ENCODE measurements at places on chromosomes 7 and 10. TPM values are rescaled to one million over a fixed set of nuclear protein-coding genes. Genes with fewer than 3 reads are reported as not detected.

HHEX gene
- 66.4 TPM for total RNA-seq

SPDYE2 gene
- total RNA-seq = not detected

KLF14 gene
- total RNA-seq = not detected

CUBN gene
- 14.9 TPM for total RNA-seq

C10orf95 gene
- total RNA-seq = not detected

HACD1 gene
- 24.0 TPM for total RNA-seq

CRHR2 gene
- not detected for total RNA-seq

SRRM3 gene
- total RNA-seq = 2.5 TPM

SYT15 gene
- 0.44 TPM for total RNA-seq

PTCD1 gene
- total RNA-seq = 5.8 TPM

FKBP6 gene
- not detected for total RNA-seq

AEBP1 gene
- total RNA-seq = 27.3 TPM

ACSM6 gene
- total RNA-seq = not detected

PITX3 gene
- not detected for total RNA-seq

RSPH10B gene
- 0.57 TPM for total RNA-seq

CLRN3 gene
- total RNA-seq = not detected

AGBL3 gene
- 1.6 TPM for total RNA-seq

UROS gene
- 37.4 TPM for total RNA-seq

ARPC1A gene
- 191 TPM for total RNA-seq

AP4M1 gene
- 16.4 TPM for total RNA-seq

NPTX2 gene
- total RNA-seq = 0.69 TPM

FOXP2 gene
- 8.6 TPM for total RNA-seq

CYREN gene
- 19.9 TPM for total RNA-seq

CXCL12 gene
- total RNA-seq = 17.4 TPM

WDR86 gene
- total RNA-seq = not detected

EMX2 gene
- not detected for total RNA-seq

ADGRA1 gene
- under 0.01 TPM for total RNA-seq

ADRB1 gene
- total RNA-seq = 0.32 TPM

FLNC gene
- 69.6 TPM for total RNA-seq

PCGF6 gene
- total RNA-seq = 8.3 TPM

CD36 gene
- total RNA-seq = 288 TPM

NRG3 gene
- total RNA-seq = 10.6 TPM

EPO gene
- not detected for total RNA-seq

TBX20 gene
- total RNA-seq = not detected

BEND7 gene
- total RNA-seq = 10.0 TPM

TUBB8 gene
- total RNA-seq = not detected
